Stimulated activated CD4-positive, alpha-beta T cell treated with anti-CD3 and anti-CD28 coated beads, Interleukin-1b, Interleukin-23, amount 100 ng/mL, for 1 hour (primary cell): ENCODE measurements at places on chromosomes 2 and 18.

- DNase-seq: no peak
Observed at GRCh38 chr2:239721531-239721930, 303.6 kb downstream of the NDUFA10 start.

- DNase-seq: no peak
Observed at GRCh38 chr2:222239091-222239490, 59.7 kb downstream of the PAX3 start.

DNA sequence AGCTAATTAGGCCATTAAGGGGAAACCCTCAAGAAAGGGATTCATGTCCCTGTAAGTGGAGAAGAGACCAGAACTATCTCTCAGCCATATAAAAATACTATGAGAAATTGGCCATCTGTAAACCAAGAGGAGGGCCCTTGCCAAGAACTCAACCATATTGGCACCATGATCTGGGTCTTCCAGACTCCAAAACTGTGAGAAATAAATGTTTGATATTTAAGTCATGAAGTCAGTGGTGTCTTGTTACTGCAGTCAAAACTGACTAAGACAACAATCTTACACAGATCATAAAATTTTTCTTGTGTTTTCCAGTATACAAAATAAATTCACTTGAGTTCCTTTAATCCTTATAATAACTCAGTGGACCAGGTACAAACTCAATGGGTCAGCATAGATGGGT lies 589.8 kb upstream of the CDH2 start:
- no peak for DNase-seq

DNA sequence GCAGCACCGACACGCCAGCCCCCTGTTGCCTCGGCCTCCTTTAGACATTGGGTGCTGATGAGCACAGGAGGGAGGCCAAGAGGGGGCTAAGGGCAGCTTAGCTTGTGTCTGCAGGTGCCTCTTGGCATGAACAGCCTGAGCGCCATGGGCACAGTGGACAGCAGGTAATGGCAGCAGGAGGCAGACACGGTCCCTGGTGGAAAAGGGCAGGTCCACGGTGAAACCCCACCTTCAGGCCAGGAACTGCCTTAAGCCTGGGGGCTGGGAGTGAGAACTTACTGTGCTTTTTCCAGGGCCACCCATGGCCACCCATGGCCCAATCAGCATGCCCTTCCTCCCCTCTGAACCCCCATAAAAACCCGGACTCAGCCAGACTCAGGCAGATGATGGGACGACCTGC lies 633.4 kb upstream of the TMEFF2 start:
- DNase-seq: no peak

- no peak for DNase-seq
Observed at GRCh38 chr2:68700560-68700959, 34.1 kb upstream of the ARHGAP25 start.

- DNase-seq: no peak
Observed at GRCh38 chr2:206336861-206337260, 62.4 kb downstream of the ZDBF2 start.

GRCh38 chr2:239549711-239550255 lies 149.0 kb upstream of the HDAC4 start:
- no peak for DNase-seq

DNA sequence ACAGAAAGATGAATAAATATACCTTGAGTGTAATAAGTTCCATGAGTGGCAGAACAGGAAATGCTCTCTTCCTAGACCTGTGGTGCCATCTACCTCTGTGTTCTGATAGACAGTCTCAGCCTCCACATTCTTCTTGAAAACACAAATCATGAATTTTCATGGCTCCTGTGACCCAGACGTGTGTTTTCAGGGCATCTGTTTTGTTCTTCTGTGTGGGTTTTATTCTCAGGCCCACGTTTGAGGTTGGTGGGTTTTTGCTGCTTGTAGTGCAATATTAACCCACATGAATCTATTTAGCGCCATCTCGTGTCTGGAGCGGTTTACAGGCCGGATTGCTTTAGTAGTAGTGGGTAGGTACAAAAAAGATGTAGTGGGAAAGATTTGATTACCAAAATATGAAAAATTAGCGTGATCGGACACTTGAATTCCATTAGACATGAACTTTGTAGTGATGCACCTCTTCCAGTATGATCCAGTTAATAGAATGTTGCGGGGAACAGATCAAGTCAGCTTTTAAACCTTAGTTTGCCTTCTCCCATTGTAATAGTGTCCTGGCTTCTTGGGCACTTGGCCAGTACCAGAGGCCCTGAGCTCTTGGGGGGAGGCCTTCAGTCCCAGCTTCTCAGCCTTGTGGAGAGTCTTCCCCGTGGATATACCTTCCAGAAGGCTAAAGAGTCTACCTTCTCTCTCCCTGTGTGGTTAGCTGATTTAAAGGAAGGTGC lies 256.5 kb downstream of the TPGS2 start:
- DNase-seq: no peak

DNA sequence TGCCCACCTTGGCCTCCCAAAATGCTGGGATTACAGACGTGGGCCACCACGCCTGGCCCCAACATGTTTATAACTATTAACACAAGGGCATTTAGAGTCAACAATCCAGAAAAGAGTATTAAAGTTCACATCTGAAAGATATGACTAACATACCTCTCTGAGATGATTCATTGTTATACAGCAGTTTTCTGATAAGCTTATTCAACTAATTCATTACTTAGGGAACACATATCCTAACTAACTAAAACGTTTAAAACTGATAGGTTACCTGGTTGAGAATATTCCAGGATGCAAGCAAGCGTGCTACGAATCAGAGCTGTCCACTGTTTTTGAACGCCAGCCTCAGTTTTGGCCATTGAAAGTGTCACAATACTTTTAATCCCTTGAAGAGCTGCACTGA lies 34.0 kb upstream of the STRN start:
- no peak for DNase-seq
